ENCODE measurements at places on chromosomes 1 and 21. TPM values are rescaled to one million over a fixed set of nuclear protein-coding genes. Genes with fewer than 3 reads are reported as not detected.

GRCh38 chr1:51792864-51793263 lies 85.7 kb downstream of the NRDC start:
- peaks cover 4% of the 10 kb centered on the region for H3K36me3 ChIP-seq
- H3K4me3 ChIP-seq = no peak overlapping the region
- no peaks in the 10 kb centered on the region for H3K27me3 ChIP-seq
- peaks cover 16% of the 10 kb centered on the region for H3K4me1 ChIP-seq

GRCh38 chr1:89950703-89951102 lies 44.2 kb upstream of the ZNF326 start:
- no peak for DNase-seq
- no peaks in the 10 kb centered on the region for H3K36me3 ChIP-seq
- no peaks in the 10 kb centered on the region for H3K27me3 ChIP-seq
- no peak overlapping the region for H3K4me3 ChIP-seq

- H3K4me3 ChIP-seq = no peak overlapping the region
- no peak for DNase-seq
- H3K27me3 ChIP-seq = no peaks in the 10 kb centered on the region
- no peaks in the 10 kb centered on the region for H3K36me3 ChIP-seq
- no peaks in the 10 kb centered on the region for H3K4me1 ChIP-seq
These were observed 45.0 kb upstream of the ETS2 start for GRCh38 chr21:38760762-38761155.

The CEP104 gene
- total RNA-seq = 37.7 TPM

DNA sequence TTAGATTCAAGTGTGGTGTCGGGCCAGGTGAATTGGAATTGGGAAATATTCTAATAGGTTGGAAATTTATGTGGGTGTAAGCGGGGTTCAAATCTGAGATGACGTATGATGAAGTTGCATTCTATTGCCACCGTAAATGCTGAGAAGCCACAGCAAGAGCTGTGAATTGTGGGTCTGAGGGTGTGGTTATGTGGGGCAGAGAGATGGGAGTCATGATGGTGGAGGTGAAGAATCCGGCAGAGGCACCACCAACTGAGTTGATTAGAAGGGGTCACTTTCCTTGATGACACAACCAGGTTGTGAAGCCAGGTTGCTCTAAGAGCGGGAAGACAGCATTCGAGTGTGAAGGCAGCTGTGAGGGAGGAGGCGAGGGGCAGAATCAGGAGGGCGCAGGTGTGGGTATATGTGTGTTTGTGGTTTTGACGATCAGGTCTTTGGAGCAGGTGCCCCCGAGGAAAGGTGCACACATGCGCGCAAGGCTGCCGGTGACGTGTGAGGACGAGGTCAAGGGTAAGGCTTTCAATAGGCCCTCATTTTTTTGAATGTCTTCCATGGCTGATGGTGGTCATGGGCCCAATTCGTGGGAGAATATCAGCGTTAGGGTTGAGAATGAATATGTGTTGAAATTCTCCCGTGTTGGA lies 18.7 kb downstream of the LRRC3 start:
- no peaks in the 10 kb centered on the region for H3K36me3 ChIP-seq
- H3K4me1 ChIP-seq = no peaks in the 10 kb centered on the region
- H3K4me3 ChIP-seq = no peak overlapping the region
- no peak overlapping the region for H3K27ac ChIP-seq
- H3K27me3 ChIP-seq = no peaks in the 10 kb centered on the region

GRCh38 chr1:68111519-68112436 lies 61.4 kb upstream of the DIRAS3 start:
- H3K36me3 ChIP-seq = no peaks in the 10 kb centered on the region
- no peaks in the 10 kb centered on the region for H3K4me1 ChIP-seq
- peak; percentile 65 for DNase-seq
- no peak overlapping the region for H3K4me3 ChIP-seq
- no peak overlapping the region for H3K27ac ChIP-seq
- no peaks in the 10 kb centered on the region for H3K27me3 ChIP-seq

DNA sequence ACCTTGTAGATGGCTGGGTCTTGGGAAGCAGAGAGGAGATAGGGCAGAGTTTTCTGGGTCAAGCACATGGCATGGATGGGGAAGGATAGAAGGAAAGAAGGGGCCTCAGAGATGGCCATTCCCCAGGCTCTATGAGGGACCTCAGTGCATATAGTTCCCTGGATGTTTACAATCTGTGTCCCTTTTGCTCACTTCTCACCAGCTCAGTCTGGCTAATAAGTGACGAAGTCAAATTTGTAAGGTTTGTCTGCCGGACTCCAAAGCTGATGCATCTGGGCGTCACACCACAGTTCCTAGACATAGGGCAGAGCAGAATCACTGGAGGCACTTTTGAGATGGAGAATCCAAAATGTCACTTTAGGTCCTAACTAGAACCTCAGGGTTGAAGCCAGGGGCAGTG lies 416.4 kb upstream of the PROX1 start:
- H3K4me1 ChIP-seq = no peaks in the 10 kb centered on the region
- no peak overlapping the region for H3K27ac ChIP-seq
- H3K36me3 ChIP-seq = no peaks in the 10 kb centered on the region
- H3K4me3 ChIP-seq = no peak overlapping the region
- DNase-seq = no peak

DNA sequence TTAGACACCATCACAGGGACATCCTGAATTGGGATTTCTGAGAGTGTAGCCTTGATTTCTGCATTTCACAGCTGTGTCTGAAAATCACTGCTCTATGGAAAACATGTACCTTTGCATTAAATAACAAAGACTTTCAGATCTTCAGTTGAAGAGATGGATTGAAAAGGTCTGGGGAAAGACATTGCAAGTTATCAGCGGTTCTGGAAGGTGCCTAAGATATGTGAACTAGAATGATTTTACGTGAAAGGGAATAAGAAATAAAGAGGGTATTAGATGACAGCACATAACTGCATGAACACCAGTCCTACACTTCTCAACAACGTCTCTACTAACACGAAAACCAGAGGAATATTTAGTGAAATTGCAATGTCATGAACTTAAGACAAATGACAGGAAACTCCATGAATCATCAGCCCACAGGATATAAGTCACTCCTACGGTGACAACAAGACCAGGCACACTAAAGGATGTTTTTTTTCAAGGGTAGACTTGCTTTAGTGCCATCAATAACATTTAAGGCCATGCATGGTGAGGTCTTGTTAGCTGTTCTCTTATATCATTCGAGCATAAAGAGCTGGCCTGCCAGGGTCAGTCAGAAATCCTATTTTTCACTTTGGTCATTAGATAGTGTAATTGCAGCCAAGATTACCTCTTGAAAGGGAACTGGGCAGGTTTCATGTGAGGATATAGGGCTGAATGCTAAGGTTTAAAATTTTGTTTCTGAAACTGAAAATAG lies 283.1 kb downstream of the GRIK1 start:
- no peaks in the 10 kb centered on the region for H3K36me3 ChIP-seq
- no peak overlapping the region for H3K27ac ChIP-seq
- H3K4me3 ChIP-seq = no peak overlapping the region
- H3K4me1 ChIP-seq = peaks cover 15% of the 10 kb centered on the region
- no peak for DNase-seq

The LCE3D gene
- not detected for total RNA-seq

DNA sequence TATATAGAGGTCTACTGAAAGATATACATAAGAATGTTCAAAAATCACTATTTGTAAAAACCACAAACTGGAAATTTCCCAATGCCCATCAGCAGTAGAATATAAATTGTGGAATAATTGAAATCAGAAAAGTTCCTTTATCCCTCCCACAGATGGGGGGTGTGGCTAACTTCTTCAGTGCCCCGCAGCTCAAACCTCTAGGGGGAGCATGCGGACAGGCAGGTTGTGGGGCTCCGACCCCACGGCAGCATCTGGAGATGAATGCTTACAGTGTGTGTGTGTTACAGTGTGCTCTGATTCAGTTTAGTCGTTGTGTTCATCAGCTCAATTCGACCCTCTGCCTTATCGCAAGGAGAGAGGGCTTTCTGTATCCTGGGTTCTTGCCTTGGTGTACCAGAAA lies 262.1 kb upstream of the LRRC7 start:
- no peak for DNase-seq
- no peaks in the 10 kb centered on the region for H3K27me3 ChIP-seq
- H3K27ac ChIP-seq = no peak overlapping the region

DNA sequence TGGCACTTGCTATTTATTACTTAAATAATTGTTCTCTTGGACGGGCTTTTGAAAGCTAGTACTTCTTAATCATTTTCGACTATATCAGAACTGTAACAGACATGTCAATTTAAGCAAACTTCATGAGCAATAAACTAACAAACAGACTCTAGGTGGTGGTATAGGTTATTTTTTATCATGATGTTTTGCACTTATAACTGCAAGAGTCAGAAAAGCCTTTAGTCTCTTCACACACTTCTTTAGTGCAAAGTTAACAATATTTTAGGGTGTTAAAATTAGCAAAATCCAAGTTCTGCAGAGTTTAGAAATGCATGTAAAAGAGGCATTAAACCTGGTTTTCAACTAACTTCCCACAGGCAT lies 2.2 kb downstream of the NRIP1 start:
- H3K4me3 ChIP-seq = peak overlapping the region; percentile 99
- H3K27me3 ChIP-seq = no peaks in the 10 kb centered on the region
- peaks cover 49% of the 10 kb centered on the region for H3K4me1 ChIP-seq
- no peak for DNase-seq
- no peak overlapping the region for H3K27ac ChIP-seq

DNA sequence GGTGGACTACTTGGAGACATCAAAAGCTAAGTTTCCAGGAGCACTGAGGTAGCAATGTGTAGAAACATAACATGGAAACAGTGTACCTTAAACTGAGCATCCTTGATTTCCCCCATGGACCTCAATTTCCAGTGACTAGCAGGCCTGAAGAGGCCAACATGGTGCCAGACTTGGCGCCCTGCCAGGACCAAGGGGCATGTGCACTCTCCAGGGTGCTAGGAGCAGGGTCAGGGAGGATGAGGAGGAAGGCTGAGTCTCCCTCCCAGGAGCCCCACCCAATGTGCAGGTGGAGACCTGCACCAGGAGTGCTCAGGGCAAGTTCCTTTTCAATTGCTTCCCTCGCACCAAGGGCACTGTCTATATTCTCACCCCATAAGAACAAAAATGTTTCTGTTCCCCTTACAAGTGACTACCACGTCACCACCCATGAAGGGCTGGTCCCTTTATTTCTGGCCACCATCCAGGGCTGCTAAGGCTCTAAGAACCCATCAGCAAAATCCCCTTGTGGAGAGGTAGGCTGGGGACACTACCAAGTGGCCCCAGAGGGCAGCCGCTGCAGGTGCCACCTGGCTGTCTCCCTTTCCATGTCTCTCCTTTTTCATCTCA lies 39.2 kb downstream of the MX1 start:
- no peaks in the 10 kb centered on the region for H3K27me3 ChIP-seq
- DNase-seq = no peak
- no peaks in the 10 kb centered on the region for H3K4me1 ChIP-seq
- no peak overlapping the region for H3K27ac ChIP-seq

DNA sequence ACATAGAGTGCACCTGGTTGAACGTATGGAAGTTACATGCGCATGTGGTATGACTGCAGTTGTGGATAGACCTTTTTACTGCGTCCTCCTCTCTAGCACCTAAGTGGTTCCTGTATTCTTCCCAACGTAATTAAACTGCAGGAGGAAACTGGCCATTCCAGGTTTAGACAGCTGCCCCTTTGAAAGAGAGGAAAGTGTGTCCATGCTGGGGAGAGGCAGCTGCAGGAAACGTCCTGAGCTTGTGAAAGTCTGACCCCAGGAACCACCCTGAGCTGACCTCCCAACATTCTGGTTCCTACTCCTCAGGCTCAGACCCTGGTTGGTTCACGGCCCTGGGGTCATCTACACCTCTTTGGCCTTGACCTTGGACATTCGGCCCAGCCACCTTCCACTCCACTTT lies 309.3 kb downstream of the DISC1 start:
- H3K4me1 ChIP-seq = peaks cover 5% of the 10 kb centered on the region
- H3K27me3 ChIP-seq = peaks cover 3% of the 10 kb centered on the region
- no peak overlapping the region for H3K4me3 ChIP-seq
- no peak for DNase-seq
- no peaks in the 10 kb centered on the region for H3K36me3 ChIP-seq

The KCNJ9 gene
- not detected for total RNA-seq

The MSH4 gene
- 0.12 TPM for total RNA-seq

DNA sequence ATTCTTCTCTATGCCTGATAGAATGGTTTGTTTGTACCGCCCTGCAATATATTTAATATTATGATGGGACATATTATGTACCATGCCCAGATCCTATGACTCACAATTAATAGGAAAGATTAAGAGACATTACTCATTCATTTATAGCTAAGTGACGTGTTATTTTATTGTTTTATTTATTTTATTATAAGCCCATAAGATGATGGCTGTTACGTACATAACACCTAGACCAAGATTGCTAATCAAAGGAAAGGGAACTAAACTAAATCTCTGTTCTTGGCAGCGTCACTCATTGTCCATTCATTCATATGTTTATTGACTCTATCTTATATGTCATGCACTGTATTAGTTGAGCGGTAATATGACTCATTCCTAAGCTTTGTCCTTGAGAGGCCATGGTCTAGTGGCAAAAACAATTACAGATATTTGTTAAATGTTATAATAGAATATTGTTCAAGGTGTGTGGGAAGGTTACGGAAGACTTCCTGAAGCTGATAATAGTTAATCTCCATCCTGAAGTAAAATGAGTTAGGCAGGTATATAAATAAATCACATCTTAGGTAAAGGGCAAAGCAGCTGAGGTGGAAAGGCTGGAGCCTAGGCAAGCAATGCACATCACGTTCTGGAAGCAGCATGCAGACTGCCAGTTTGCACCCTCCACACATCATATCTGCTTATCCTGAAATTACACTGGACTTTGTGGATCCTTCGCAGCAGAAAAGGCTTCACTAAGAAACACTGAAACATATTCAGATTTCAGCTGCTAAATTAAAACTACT lies 16.6 kb upstream of the CD55 start:
- no peaks in the 10 kb centered on the region for H3K27me3 ChIP-seq
- no peaks in the 10 kb centered on the region for H3K36me3 ChIP-seq
- no peak overlapping the region for H3K27ac ChIP-seq
- no peaks in the 10 kb centered on the region for H3K4me1 ChIP-seq
- no peak for DNase-seq

The BCAR3 gene
- total RNA-seq = 4.2 TPM

The ZYG11A gene
- total RNA-seq = not detected

The SPRR5 gene
- not detected for total RNA-seq

The DLGAP3 gene
- 1.7 TPM for total RNA-seq

The NEK2 gene
- total RNA-seq = not detected

DNA sequence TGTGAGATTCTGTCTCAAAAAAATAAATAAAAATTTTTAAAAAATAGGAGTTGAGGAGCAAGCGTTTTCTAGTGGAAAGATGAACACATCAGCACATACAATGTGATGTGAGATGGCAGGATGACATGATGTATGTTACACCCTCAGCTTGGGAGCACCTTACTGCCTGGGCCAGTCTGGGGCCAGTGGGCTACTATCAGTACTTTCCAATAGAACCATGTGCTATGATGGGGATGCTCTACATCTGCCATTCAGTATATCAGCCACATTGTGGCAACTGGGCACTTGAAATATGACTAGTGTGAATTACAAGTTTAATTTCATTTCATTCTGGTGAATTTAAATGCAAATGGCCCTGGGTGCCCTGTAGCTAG lies 156.0 kb downstream of the PGBD5 start:
- H3K4me3 ChIP-seq = no peak overlapping the region
- H3K36me3 ChIP-seq = peaks cover 18% of the 10 kb centered on the region
- DNase-seq = no peak
- H3K27ac ChIP-seq = no peak overlapping the region
- no peaks in the 10 kb centered on the region for H3K27me3 ChIP-seq

The GSTM1 gene
- total RNA-seq = 32.1 TPM

The LAX1 gene
- total RNA-seq = 0.22 TPM

The ZSWIM5 gene
- total RNA-seq = 2.7 TPM

The F13B gene
- total RNA-seq = not detected

Measured in pancreas (tissue), 10 donors.